ENCODE measurements at places on chromosomes 7 and 10.

- no peak for DNase-seq
Observed at GRCh38 chr10:48247680-48248079, 26.8 kb downstream of the FRMPD2 start.

DNA sequence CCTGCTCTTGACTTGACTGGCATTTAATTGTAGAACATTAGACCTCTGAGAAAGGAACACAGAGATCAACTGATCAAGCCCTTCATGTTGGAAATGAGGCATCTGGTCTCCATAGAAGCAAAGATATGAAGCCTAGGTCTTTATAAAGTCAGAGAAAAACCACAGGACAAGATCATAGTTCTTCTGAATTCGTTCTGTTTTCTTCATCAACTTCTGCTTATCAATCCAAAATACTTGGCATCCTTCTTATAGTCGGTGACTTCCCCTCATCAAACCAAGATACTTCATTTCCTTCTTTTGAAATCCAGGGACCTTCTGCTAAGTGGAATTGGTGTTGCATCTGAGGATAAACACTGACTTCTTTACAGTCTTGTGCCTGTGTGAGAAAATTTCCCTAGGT, 77.1 kb upstream of the PRKCQ start:
- no peak for DNase-seq

DNA sequence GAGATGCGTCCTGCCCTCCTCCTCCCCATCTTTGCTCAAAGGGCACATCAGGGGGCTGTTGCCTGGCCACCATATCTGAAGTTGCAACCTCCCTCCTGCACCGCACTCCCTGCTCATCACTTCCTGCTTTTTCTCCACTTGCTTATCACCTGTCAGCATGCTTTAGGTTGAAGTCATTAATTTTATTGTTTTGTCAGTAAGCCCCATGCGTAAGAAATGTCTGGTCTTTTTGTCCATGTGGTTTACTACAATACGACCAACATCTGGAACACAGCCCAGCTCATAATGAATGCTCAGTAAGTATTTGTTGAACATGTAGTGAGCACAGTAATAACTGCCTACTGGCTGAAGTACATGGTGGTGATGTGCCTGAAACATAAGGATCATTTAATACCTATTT, 71.6 kb upstream of the GJD4 start:
- DNase-seq = no peak

DNA sequence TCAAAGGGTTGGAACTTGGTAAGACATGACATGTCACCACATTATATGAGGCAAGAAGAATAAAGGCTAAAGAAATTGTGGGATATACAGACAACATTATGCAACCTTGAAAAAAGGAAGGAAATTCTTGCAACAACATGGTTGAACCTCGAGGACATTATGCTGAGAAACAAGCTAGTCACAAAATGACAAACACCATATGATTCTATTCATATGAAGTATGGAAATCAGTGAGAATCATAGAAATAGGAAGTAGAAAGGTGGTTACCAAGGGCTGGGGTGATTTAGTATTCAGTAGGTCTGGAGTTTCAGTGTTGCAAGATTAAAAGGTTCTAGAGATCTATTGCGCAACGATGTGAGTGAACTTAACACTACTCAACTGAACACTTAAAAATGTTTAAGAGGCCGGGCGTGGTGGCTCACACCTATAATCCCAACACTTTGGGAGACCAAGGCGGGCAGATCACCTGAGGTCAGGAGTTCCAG, 126.9 kb upstream of the TBX20 start:
- no peak for DNase-seq

- DNase-seq = no peak
Observed at GRCh38 chr7:421136-421991, 98.3 kb downstream of the PDGFA start.

- DNase-seq = peak; percentile 72
Observed at GRCh38 chr7:5177060-5177459, 13.0 kb upstream of the WIPI2 start.

GRCh38 chr7:780516-780915, 51.8 kb upstream of the SUN1 start:
- no peak for DNase-seq

Data from PC-9 (cell line).